NCI-H187 treated with DMSO at 0.1 percent for 48 hours (cell line): ENCODE measurements at places on chromosomes 11 and 22.

GRCh38 chr11:115618428-115618827 is 114.2 kb upstream of the CADM1 start:
- DNase-seq = no peak

DNA sequence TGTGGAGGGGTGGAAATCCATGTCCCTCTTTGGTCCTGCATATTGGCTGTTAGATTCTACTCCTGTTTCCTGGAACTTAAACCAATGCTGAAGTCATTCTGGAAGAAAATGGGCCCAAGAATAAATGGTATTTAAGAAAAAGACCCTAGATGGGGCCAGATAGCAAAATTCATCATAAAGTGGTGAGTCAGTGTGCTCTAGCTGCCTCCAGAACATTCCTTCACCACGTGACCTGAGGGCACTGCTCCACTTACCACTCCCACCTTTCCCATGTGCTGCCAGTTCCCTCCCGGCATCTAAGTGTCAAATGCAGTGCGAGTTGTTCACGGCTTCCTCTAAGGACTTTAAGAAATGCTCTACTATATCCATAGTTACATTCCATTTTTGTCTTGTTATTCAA is 30.9 kb upstream of the NAP1L4 start:
- no peak for DNase-seq

GRCh38 chr11:119741369-119742262 is 12.6 kb upstream of the NECTIN1 start:
- no peak for DNase-seq

GRCh38 chr11:128735935-128736605 is 42.2 kb downstream of the FLI1 start:
- DNase-seq = no peak

GRCh38 chr11:92859156-92859690 is 110.2 kb upstream of the MTNR1B start:
- DNase-seq = no peak

- DNase-seq = no peak
These were observed 93.1 kb upstream of the ZC3H12C start for GRCh38 chr11:110000031-110000502.

DNA sequence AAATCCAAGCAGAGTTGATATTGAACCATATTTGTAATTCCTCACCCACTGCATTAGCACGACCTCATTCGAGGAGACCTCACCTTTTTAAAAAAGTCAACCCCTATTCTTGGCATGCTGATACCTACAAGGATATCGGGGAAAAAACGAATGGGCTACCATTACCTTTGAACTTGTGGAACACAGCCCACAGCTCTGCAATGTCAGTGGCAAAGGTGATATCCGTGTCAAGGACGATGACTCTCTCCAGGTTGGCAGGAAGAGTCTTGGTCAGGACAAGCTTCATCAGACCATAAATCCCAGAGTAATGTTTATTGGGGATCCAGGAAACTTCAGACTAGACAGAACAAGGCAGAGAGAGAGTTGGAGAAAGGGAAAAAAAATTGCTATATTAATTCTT is 355.6 kb downstream of the LARGE1 start:
- DNase-seq = no peak

DNA sequence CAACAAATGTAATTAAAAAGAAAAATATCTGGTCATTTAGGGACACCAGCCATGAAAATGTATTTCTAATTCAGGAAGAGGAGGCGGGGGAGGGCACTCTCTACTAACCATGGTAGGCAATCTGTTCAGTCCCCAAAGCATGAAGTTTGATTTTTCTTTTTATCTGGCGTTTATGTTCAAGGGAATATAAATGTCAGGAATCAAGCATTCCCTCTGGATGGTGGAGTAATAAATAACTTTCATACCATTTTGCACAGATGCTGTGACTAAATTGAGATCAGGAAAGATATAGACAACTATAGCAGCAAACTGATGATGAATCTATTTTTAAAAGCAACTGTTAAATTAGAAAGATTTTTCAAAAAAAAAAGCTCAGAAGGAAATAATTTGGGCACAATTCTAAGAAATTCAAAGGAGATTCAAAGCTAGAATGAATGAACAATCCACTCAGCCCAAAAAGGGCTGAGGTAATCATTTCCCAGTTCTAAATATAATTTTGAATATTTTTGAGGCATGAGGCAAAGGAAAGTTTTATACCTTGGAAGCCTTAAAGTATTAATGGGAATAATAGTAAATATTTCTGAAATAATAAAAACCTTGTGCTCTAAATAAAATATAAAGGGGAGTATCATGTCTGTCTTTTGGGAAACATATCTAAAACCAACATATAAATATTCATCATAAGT is 146.4 kb upstream of the POU2AF2 start:
- no peak for DNase-seq

DNA sequence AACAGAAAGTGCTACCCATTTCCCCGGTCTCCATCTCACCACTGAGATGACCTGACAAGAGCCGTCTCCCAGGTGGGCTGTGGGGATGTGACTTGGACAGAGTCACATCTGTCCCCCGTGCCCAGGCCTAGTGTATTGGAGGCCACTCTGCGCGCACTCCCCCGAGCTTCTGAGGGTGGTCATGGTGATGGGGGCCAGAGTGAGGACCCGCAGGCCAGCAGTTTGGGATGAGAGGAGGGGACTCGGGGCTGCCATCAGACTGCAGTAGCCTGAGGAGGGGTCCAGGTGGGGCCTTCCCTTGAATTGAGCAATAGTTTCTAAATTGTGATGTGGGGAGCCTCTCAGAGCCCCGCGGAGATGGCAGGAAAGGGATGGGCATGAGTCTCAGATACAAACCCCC is 852.6 kb downstream of the TBC1D22A start:
- no peak for DNase-seq

DNA sequence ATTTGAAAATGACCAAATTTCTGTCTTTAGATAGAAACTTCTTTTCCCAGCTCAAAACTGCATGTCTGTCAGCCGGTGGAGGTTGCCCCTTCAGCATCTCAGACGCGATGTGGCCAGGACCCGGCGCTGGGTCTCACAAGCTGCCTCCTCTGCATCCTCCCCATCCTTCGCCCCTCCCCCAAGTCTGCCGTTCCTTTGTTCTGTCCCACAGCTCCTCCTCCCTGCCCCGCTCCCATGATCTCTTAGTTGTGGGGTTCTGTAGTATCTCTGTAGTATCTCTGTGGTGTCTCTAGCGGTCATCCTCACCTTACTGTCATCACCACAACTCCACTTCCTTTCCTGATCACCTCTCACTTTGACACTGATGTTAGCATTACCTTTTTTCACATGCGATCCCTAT is 49.9 kb downstream of the TRAF6 start:
- DNase-seq = no peak

- DNase-seq = no peak
These were observed 19.3 kb upstream of the EHF start for GRCh38 chr11:34601609-34602008.

GRCh38 chr11:889257-889656 is 21.4 kb downstream of the CHID1 start:
- DNase-seq = no peak

DNA sequence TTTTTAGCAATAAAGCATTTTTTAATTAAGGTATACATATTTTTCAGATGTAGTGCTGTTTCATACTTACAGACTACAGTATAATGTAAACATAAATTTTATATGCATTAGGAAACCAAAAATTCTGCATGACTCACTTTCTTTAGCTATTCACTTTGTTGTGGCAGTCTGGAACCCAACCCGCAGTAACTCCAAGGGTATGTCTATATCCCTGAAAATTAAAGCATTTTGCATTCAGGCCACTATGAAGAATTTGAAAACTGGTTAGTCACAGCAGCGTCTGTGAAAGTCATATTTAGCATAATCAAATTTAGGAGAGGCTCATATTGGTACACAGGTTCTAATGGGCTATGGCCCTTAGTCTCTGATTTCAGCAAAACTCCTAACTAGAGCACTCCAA is 46.8 kb downstream of the BBOX1 start:
- no peak for DNase-seq

DNA sequence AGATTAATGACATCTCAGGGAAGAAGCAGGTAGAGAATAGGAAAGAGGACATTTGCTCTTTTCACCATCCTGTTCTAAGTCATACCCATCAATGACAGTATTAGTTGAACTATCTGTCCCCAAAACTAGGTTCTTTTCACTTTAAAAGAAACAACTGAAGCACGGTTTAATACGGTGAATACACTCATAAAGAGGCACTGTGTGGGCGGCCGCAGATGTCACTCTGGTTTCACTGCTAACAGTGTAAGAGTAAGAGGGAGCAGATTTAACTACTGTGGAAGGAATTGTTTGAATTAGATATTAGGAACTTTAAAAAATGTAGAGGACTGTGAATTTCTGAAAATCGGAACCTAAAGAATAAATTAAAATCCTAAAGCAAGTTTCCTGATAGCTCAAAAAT is 49.5 kb downstream of the VSIG10L2 start:
- DNase-seq = no peak

DNA sequence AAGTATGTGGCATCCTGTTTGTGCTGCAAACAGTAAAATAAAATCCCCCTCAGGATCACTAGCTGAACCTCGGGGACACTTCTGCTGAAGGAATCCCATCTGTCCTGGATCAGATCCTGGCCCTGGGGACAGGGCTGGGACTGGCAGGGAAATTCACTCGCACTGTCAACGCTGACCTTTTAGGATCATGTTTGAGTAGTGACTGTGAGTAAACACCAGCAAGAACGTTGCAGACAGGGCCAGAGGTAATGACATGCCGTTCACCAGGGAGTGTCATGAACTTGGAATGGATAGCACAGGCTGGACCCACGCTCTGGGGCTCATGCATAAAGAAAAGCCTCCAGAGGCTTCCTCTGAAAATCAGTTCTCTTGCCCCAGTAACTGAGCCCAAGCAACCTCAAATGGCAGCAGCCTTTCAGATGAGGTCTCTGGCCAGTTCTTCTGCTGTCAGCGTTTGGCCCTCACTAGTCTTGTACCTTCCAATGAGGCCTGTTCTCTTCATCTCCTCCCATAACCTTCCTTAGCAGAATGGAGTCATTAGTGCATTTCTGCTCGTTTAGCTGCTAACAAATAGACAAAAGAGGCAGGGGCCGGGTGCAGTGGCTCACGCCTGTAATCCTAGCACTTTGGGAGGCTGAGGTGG is 51.0 kb upstream of the BARX2 start:
- no peak for DNase-seq

- DNase-seq = no peak
These were observed 3.3 kb downstream of the ALDH3B2 start for GRCh38 chr11:67671211-67671520.

GRCh38 chr11:123200264-123200663 is 5.2 kb upstream of the CLMP start:
- DNase-seq = no peak

DNA sequence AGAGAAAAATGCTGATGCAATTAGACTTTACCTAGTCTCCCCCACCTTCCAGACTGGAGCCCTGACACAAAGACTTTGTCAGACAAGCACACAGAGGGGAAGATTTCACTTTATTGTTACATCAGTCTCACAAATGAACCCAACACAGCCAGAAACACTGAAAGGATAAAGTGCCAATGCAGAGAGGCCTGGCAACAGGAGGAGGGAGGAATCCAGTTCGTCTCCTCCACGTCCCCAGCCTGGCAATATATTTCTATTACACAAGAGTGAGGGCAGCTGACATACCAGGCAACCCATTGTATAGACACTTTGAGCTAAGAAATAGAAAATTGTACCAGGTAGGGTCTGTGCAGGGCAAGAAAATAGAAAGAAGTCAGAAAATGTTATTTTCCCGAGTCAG is 16.2 kb upstream of the TMEM9B start:
- no peak for DNase-seq

DNA sequence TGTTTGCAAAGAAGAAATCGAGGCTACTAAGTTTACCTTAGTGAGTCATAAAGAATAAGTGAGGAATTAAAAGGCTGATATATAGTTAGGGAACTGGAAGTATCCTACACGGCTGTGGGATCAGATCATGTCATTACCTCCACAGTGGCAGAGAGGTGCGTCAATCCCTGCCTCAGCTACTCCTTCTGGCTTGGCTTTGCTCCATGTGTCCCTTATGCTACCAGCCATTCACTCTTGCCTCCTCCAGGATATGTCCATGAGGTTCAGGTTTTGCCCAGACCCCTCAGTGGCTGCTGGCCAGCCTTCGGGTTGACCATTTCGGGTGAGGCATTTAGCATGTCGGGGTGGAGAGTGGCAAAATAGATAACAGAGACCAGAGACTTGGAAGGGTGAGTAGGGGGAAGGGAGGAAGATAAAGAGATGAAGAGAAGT is 153.4 kb downstream of the LDLRAD3 start:
- DNase-seq = no peak

GRCh38 chr11:100546714-100547113 is 140.4 kb upstream of the ARHGAP42 start:
- no peak for DNase-seq
